ENCODE measurements at places on chromosomes 7 and 10.

DNA sequence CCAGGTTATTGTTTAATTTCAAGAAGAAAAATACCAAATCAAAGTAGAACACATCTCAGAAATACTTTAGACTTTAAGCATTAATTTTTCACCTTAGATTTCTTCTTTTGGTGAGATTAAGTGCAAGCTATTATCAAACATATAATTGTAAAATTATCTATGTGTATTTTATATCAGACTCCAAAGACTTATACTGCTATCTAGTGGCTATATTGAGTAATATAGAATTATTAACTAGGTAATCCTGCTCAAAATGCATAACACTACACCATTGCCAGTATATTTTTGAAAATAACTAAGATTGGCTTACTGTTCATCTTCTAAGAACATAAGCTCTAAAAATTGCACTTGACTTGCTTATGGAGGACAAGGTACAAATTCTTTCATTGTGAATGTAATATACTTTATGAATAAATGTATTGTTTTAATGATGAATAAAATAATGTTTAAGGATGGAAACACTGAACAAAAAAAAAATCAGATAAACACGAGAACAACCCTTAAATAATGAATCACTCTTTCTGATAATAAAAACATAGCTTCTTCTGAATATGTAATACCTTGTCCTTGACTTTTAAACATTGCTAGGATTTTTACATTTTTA is 86.7 kb upstream of the GNAI1 start:
- no peak for DNase-seq

GRCh38 chr10:36765782-36766414 is 359.5 kb upstream of the ANKRD30A start:
- no peak for DNase-seq

DNA sequence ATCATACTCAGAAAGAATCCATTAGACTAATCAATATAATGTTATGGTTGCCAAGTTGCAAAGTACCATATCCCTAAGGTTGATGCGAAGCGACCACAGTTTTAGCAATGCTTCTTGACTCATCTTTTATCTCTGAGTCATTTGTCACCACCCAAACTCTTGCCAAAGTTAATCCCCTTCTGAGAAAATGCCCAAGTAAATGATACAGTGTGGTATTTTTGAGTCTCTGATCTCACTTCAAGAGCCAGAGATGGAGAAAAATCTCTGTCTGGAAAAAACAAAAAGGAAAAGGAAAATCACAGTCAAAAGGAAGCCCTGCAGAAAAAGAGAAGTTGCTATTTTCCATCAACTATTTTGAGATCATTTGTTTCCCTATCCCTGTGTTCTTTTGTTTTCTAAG is 26.7 kb upstream of the OTUD1 start:
- peak; percentile 25 for DNase-seq

DNA sequence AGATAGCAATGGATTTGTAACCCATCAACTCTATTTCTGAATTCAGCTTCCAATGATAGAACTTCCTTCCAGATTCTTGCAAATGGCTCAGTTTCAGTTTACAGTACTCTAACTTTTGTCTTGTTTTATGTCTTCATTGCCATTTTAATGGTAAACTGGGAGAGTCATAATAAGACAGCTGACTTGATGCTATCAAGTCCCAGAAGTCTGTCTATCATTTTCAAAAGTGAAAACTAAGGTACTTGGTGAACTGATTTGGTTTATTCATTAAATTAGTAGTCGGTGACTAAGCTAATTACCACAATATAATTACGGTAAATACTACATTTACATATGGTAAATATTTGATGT is 25.0 kb downstream of the RTKN2 start:
- no peak for DNase-seq

- no peak for DNase-seq
Observed at GRCh38 chr10:119807960-119808697, 64.5 kb downstream of the MCMBP start.

DNA sequence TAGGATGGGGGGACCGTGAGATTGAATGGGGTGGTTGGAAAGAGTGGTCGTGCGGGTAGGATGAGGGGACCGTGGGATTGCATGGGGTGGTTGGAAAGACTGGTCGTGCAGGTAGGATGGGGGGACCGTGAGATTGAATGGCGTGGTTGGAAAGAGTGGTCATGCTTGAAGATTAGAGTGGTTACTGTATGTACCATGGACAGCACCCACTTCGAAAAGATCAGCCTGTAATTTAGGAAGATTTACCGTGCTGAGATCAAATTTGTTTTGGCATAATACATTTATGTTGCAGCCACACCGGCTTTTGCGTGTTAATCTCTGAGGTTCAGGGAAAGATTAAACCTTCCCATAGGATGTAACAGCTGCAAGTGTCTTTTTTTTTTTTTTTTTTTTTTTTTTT is 495.2 kb upstream of the ADARB2 start:
- DNase-seq, result no peak

GRCh38 chr10:49519717-49520116 is 19.2 kb downstream of the ERCC6 start:
- DNase-seq, result no peak

GRCh38 chr7:148708026-148708885 is 9.6 kb downstream of the CUL1 start:
- no peak for DNase-seq

DNA sequence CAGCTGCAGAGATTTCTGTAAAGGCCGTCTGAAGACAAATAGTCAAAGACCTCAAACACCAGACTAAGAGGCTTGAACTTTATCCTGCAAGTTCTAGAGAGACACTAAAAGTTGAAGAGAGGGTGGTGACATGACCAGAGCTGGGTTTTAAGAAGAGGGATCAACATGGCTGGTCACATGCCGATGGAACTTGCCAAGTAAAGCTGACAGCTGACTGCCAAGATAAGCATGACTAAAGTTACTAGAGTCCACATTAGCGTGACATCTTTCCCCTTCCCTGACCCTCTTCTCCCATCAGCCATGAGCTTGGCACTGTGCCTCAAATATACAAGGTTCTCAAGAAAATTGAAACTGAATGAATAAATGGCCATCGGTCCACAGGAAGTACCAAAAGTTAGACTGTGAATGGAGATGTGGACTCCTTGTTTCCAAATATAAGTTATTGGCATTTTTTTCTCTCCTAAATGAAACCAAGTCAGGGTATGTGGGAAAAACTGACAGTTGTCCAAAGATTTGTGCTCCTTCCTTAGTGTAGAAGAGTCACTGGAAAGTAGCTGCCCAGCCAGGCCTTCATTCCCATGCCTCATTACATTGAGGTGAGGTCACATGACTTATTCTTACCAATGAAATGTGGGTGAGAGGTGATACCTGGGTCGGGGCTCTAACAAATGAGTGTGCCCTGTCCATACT is 24.5 kb downstream of the XPNPEP1 start:
- no peak for DNase-seq

DNA sequence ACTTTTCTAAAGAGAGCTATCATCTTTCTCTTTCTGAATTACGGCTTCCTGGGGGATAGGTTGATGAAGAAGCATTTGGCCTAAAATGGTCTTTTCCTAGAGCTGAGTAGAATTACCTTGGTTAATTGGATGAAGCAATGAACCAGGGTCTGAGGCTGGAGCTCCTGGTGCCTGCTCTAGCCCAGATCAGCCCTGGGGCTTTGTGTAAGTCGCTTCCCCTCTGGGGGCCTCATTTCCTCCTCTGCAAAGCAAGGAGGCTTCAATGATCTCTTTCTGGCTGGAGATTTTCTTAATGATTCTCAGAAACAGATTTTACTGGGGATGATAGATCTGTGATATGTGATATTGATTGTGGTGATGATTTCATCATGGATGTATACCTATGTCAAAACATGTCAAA is 3.5 kb upstream of the CPA2 start:
- no peak for DNase-seq

DNA sequence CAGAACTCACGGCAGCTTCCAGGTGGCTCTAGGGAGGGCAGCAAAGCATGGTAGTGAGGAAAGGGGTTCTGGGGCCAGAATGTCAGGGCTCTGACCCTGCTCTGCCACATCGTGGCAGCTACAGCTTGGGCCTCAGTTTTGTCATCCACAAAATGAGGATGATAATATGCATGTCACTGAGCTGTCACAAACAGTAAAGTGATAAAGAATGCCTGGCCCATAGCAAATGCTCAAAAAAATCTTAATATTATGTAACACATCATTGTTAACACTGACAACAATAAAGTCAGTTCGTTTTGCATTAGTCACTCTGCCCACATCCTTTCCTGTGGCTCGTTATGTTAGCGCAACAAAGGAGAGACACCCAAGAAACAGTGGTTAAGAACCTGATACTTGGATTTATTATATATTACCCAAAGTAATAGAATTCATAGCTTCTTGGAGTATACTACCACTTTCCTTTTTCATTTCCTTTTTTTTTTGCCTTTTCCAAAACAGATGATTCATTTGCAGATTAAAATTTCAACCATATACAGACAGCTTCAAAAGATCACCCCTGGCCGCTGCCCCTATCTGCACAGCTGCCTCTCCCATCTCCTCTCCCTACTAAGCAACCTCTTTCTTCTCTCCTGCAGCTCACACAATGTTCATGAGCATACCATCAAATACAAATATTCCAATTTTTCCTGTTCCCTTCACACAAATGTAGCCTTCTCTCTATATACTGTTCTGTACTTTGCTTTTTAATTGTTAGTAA is 45.5 kb upstream of the DDC start:
- peak; percentile 69 for DNase-seq

DNA sequence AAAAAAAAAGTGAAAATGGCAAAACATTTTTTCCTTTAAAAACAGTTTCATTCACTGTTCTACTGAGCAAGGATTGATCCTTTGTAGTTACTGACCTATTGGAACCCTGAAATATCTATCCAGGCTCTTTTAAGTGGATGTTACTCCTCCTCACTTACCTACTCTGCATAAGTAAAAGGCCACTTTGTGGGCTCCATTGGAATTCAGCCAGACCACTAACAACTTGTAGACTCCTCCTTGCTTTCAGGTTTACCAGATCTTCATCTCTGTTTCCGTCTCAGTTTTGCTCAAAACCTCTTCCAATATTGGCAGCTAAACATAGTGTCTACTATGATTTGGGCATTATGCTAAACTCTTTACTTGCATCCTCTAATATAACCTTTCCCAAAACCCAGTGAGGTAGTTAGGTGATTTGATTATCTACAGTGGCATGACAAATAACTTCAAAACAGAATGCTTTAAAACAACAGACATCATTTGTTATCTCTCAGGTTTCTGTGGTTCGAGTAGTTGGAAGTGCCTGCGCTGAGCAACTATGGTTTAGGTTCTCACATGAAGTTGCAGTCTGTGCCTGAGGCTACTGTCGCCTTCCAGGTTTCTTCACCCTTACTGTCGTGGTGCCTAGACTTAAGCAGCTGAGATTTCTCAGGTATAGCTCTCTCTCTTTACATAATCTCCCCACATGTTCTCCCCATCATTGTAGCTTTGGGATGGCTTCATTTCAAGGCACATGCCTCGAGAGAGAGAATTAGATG is 698.2 kb downstream of the REEP3 start:
- no peak for DNase-seq

- no peak for DNase-seq
Observed at GRCh38 chr7:158759245-158759614, 54.6 kb upstream of the NCAPG2 start.

- DNase-seq, result no peak
Observed at GRCh38 chr7:50848203-50848602, 65.5 kb upstream of the GRB10 start.

DNA sequence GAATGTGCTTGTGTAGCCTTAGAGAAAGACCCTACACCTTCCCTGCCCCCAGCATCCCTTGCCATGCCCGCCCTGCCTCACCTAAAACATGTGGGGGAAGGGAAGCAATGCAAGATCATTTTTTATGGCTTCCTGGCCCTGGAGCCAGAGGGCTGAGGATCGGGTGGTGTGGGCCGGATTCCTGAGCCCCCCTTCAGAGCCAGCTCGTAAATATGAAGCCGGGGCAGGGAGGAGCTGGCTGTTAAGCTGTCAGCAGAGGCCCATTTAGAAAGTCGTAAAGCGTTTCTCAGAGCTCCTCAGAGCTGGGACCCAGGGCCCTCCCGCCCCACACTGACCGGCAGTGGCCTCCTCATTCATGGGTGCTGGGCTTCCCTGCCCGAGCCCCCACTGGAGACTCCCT is 23.9 kb downstream of the UNC5B start:
- DNase-seq, result no peak

DNA sequence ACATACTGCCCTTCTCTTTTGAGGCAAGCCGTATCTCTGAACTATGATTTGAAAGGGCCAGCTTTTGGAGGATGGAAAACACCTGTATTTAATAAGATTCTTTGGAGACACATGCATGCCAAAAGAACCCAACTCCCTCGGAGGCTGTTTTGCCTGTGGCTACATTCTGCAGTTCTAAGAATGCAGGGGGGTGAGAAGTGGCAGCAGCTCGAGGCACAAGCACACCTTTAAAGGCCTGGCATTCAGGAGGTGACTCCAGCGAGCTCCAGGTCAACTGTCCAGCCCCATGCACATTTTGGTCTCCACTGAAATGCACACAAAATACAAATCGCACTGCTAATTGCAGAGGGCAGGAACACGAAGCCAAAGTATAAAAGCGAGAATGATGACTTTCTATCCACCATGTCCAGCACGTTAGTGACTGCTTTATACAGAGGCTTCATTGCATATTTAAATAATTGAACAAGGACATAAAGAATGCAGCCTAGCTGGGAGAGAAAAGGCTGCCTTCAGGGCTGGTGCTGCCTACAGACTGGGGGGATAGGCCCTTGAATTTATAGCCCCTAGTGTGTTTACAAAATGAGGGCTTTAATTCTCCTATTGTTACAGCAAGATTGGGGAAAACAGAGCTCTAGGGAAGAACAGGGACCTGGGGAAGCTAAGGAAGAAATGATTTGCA is 359.3 kb downstream of the PLXNA4 start:
- DNase-seq, result no peak

- no peak for DNase-seq
Observed at GRCh38 chr7:128154504-128154903, 86.6 kb upstream of the LEP start.

GRCh38 chr10:131176907-131177306 is 134.6 kb downstream of the TCERG1L start:
- no peak for DNase-seq

- DNase-seq, result no peak
Observed at GRCh38 chr10:60110739-60111138, 204.4 kb upstream of the CCDC6 start.

DNA sequence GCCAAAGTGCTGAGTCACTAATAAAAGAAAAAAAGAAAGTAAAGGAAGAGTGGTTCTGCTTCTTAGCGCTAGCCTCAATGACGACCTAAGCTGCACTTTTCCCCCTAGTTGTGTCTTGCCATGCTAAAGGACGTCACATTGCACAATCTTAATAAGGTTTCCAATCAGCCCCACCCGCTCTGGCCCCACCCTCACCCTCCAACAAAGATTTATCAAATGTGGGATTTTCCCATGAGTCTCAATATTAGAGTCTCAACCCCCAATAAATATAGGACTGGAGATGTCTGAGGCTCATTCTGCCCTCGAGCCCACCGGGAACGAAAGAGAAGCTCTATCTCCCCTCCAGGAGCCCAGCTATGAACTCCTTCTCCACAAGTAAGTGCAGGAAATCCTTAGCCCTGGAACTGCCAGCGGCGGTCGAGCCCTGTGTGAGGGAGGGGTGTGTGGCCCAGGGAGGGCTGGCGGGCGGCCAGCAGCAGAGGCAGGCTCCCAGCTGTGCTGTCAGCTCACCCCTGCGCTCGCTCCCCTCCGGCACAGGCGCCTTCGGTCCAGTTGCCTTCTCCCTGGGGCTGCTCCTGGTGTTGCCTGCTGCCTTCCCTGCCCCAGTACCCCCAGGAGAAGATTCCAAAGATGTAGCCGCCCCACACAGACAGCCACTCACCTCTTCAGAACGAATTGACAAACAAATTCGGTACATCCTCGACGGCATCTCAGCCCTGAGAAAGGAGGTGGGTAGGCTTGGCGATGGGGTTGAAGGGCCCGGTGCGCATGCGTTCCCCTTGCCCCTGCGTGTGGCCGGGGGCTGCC is at the start of gene IL6:
TSS of gene IL6 (plus strand) at position 294 of the 807 bp plus-strand sequence. CDS start at position 357, 63 bp downstream.
- peak; percentile 37 for DNase-seq
